ENCODE measurements at places on chromosomes 11 and 22. TPM values are rescaled to one million over a fixed set of nuclear protein-coding genes. Genes with fewer than 3 reads are reported as not detected.

DNA sequence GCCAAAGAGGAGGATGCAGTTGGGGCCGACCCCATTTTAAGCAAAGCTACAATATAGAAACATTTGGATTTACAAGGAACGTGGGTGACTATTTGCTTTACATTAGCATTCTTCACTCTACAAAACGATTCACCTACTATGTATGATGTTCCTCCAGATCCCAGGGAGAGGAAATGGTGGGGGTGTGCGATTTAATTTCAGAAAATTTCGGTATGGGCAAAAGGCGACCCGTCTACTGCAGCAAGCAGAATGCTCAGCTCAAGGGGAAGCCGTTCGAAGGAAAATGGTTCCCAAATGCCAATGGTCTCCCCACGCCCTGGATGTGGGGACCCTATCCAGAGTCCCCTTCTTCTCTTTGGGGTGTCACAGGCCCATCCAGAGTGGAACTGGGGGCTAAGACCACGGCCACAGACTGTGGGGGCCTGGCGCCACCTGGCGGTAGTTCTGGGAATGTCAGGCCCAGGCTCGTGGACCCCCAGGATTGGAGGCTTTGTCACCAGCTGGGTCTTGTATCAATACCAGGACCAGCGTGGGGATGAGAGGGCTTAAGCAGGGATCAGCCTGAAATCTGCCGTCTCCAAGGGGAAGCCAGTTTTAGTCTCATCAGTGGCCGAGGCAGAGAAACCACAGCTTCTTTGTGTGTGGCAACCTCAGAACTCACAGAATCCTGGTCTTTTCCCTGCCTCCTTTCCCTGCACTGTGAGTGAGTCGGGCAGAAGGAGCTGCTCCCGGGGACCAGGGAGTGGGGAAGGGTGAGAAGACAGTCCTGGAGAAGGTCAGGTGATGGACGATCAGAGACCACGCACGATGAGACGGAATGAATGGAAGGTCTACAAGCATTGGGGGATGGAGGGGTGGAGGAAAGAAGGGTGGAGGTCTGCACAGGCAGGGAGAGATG lies 8.4 kb downstream of the LRRC10B start:
- DNase-seq = peak; percentile 85

Gene SYCE3
- total RNA-seq = 0.46 TPM

GRCh38 chr11:72157131-72157530 lies 21.6 kb downstream of the FOLR3 start:
- DNase-seq = no peak

DNA sequence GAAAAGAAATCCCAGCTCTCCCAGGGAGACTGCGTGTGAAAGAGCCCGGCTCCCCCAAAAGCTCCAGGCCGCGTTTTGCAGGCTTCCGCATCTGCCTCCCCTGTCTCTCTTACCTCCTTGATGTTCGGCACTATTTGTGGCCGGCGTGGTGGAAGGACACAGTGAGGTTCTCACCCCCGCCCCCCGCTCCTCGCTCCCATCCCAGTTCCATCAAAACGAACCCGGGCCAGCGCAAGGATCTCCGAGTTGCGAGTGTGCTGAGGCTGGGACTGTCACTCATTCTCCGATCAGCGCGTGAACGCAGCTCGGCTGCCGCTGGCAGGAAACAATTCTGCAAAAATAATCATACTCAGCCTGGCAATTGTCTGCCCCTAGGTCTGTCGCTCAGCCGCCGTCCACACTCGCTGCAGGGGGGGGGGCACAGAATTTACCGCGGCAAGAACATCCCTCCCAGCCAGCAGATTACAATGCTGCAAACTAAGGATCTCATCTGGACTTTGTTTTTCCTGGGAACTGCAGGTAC lies at the start of gene NCAM1:
Gene NCAM1 (plus strand): TSS at position 275 of the 523 bp plus-strand sequence.
- peak; percentile 97 for DNase-seq

GRCh38 chr22:36977401-36977861 lies 41.8 kb downstream of the TST start:
- peak; percentile 93 for DNase-seq

Gene KCNK4
- 0.25 TPM for total RNA-seq

Gene DRICH1
- 0.26 TPM for total RNA-seq

- no peak for DNase-seq
Measured at GRCh38 chr22:41842996-41843970, 10.4 kb downstream of the SREBF2 start.

- no peak for DNase-seq
Measured at GRCh38 chr11:11536650-11537049, 85.2 kb downstream of the GALNT18 start.

- DNase-seq = no peak
Measured at GRCh38 chr11:111992206-111992855, 32.9 kb upstream of the DLAT start.

GRCh38 chr11:13073119-13073981 lies 64.2 kb downstream of the RASSF10 start:
- DNase-seq = no peak

DNA sequence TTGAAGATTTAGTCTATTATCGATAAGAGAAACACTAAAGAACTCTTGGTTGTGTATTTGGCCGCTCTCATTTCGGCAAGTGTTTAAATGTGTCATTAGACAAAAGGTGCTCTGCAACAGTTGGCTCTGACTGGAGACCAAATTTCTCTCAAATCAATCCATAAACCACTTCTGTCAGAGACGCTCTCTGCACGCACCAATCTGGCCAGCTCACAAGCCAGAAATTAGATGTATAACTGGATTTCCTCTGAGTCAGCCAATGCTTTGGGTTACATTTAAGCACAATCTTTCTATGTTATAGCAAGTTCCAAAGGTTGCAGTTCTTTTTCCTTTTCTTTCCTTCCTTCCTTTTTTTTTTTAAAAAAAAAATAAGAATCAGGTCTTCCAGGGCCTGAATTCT lies 17.6 kb upstream of the PARVA start:
- DNase-seq = no peak

DNA sequence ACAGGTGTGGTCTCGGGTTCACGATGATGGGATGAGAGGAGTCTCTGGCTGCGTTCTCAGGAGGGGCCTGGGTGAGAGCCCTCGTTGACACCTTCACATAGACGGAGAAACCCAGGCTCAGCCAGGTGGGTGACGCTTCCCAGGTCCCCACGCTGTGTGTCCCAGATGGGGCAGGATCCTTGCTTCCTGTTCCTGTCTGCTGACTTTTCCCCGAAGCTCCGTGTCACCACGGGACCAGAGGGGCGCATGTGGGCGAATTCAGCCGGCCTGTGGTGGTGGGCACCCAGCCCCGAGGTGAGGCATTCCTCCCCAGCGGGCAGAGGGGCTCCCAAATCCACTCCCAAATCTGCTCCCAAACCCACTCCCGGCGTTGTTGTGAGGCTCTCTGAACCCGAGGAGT lies 732.8 kb downstream of the BRD1 start:
- no peak for DNase-seq

DNA sequence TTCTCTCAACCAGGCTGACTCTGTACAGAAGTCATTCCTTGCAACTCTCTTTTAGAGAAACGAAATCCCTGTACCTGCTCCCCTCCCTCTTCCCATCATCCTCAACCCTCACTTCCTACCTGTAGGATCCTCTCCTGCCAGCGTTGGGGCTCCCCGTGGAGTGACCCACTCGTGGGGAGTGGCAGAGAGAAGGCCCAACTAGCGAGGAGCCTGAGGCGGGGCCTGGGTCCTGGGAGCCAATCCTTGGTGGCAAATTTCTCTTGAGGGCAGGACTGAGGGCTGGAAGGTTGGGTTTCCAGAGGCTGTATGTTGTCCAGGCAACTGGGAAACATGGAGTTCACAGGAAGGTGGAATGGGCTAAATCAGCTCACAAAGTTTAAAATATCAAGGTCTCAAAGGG lies 10.4 kb downstream of the NHERF4 start:
- DNase-seq = peak; percentile 94

- DNase-seq = no peak
Measured at GRCh38 chr11:91264481-91264880, 960.1 kb upstream of the FAT3 start.

DNA sequence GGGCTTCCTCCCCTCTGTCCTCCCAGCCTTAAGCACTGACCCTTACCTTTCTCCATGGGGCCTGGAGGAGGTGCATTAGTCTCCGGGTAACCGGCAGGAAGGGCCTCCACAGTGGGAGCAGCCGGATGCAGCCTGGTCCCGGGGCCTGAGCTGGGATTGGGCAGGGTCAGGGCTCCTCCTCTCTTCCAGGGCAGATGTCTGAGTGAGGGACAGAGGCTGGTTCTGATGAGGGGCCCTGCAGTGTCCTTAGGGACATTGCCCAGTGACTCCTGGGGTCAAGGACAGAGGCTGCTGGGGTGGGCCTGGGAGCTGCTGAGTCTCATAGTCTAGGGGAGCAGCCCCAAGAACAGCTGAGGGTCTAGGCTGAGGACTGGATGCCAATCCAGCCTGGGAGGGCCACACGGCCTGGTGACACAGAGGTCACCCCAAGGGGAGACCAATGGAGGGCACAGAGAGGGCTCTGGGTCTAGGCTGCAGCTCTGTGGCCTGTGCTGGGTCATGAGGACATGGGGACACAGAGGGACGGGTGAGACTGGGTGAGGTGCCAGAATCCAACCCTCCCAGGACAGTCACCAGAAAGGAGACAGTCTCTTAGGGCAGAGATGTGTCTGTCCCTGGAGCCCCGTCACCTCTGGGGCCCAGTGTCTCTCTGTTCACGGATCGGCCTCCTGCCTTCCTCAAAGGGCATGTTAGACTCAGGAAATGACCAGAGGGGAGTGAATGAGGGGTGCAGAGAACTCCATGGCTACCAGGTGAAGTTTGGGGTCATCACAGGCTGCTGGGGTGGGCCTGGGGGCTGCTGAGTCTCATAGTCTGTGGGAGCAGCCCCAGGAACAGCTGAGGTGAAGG lies 6.5 kb downstream of the IGLL5 start:
- DNase-seq = no peak

GRCh38 chr11:87081358-87081757 lies 43.6 kb downstream of the TMEM135 start:
- no peak for DNase-seq

DNA sequence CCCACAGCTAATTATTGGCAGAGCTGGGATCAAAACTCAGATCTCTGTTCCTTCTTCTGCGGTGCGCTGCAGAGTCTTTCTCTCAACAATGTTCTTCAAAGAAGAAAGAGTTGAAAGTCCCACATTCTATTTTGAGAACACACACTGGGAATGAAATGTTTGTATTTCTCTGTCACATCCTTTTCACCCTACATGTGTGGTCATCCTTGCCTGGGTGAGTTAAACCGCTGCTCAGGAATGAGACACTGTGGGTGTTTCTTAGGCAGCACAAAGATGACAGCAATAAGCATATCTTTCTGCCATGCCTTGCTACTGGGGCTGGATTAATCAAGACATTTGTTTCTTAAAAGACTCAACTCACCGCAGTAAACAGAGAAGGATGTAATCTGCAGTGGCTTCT lies 222.6 kb downstream of the LARGE1 start:
- DNase-seq = no peak

DNA sequence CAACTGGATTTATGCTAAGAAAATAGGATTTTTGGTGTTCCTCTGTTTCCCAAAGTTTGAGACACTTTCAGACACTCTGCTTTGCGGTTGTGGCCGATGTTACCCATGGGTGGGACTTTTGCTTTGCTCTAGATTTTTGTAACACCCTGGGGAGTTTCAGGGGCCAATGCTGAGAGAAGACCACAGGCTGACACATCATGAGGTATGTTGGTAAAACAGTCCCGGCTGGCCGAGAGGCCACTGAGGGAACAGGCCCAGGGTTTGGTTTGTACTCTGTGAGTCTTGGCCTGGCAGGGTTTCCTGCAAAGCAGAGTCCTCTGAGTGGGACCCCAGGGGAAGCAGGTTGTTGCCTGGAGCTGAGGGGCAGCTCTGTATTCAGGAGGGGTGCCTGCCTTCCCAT lies 78.5 kb upstream of the PITPNB start:
- no peak for DNase-seq

GRCh38 chr11:64856382-64857227 lies 12.2 kb upstream of the CDC42BPG start:
- no peak for DNase-seq
